Right forelimb (tissue), 1 donor: ENCODE measurements at places on chromosomes 4 and X.
A peak's percentile ranks its signal among the peaks of the same experiment; 100 is the strongest.

GRCh38 chr4:89336818-89337420 is 29.3 kb upstream of the GPRIN3 start:
- DNase-seq, result no peak

DNA sequence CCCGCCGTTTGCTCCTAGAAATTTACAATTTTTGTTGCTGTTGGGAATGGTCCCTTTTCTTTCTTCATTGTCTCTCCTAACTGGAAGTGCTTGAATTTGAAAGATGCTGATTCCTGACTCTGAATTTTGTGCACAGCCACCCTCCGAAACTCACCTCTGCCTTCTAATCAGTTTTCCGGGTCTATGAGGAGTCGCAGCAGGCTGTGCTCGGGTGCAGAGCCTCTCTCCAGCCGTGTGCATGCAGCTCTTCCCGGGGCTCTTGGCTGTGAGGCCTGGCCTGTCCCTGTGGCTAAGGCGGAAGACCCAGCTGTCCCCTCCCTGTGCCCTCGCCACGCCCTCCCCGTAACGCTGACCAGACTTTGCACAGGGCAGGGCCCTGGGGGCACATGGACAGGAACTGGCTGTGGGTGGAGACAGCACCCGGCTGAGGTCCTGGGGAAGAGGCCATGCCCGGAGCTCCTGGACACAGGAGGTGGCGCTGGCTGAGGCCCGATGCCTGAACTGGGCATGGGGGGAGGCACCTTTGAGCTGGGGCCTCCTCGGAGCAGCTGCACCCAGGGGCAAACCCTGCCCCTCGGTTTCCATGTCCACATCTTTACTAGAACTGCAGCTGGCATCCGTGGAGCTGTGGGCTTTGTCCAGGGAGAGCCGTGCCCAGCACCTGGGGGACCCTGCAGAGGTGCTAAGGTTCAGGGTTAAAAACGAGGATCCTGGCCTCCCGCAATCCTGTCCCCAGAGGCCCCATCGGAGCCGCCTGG is 32.6 kb upstream of the SPON2 start:
- DNase-seq, result no peak

DNA sequence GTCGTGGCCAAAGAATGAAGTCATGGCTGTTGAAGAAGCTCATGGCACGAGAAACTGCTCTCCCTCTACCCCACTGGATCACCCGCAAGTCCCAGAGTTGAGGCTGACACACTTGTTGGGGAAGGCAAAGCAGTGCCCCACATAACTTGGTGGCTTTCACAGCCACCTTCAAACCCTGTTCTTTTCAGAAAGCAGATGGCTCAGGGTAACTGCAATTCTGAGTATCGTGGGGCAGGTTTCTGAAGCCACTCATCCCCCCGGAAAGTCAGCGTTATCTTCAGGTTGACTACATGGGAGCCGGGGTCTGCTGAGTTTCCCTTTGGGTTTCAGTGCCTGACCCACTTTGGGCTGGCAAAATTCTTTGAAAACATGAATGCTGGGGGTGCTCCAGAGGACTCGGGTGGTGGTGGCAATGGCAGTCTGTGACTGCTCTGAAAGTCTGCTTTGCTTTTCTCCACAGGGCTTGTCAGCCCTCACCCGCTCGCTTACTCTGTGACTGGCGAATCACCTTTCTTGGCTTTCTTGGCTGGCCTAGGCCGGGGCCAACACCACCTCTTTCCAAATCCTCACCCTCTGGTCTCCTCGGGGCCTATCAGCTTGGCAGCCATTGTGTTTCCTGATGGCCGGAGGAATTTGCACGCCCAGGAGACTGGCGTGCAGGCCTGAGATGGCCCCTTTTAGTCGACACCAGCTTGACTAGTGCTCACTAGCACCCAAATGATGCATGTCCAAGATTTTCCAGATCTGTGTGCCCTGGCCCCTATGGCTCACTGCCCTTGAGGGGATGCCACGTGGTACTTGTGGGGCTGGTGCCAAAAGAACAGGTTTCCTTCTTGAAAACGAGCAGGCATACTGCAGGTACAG is 7.3 kb downstream of the PPP1R3F start:
- DNase-seq, result no peak

DNA sequence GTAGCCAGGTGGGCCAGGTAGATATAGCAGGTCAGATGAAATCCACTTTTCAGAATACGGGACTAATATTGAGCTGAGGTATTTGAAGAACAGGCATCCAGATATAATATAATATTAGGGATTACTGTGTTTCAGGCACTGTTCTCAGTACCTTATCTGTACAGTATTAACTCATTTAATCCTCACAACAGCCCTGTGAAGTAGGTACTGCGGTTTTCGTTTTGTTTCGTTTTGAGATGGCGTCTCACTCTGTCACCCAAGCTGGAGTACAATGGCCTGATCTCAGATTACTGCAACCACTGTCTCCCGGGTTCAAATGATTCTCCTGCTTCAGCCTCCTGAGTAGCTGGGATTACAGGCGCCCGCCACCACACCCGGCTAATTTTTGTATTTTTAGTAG is 129.6 kb downstream of the IL1RAPL2 start:
- no peak for DNase-seq

- DNase-seq, result no peak
Measured at GRCh38 chrX:117973110-117973807, 143.4 kb downstream of the KLHL13 start.

- DNase-seq, result no peak
Measured at GRCh38 chrX:133175605-133176004, 42.5 kb downstream of the TFDP3 start.

- DNase-seq, result no peak
Measured at GRCh38 chr4:118340109-118340508, 12.7 kb downstream of the PRSS12 start.

- DNase-seq, result no peak
Measured at GRCh38 chr4:82753238-82753637, 45.4 kb downstream of the SCD5 start.

GRCh38 chr4:158513256-158513655 is 8.4 kb upstream of the RXFP1 start:
- no peak for DNase-seq

GRCh38 chr4:117577686-117578311 is 456.5 kb upstream of the NDST3 start:
- DNase-seq, result no peak

- no peak for DNase-seq
Measured at GRCh38 chrX:13090027-13090338, 45.6 kb upstream of the FAM9C start.

DNA sequence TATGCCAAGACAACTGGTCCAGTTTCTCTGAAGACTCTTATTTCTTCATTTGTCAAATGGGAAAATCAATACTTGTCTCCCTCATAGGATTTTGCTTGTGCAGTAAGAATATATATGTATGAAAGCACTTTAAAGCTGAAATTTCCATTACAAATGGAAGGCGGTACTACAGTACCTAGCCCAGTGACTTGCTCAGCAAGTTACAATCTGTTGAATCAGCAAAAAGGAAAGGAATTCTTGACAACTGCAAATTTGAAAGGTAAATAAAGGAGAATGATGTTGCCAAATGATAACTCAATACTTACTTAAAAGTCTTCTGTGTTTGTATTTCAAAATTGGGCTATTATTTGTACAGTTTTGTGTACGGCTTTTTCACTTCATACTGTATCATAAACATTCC is 71.1 kb downstream of the PKD2 start:
- no peak for DNase-seq

DNA sequence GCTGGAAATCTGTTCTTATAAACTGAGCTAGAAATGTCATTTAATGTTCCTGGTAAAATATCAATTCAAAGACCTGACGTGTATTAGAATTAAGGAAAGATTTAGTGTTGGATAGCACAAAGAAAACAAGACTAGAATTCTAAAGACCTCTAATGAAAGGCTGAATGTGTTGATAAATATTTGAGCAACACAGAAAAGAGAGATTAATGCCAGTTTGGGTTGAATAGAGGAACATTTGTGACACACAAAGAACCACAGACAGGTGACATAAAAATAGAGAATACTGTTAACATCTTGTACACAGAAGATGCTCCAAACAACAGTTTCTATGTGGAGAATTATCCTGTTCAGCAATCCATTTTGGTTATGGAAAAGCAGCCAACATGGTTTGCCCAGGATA is 222.1 kb upstream of the GALNT7 start:
- DNase-seq, result no peak

- peak; percentile 57 for DNase-seq
Measured at GRCh38 chrX:131288738-131289511, at the start of gene IGSF1. TSS of gene IGSF1 (minus strand) at chrX:131289306. CDS start at chrX:131286674, 2,632 bp downstream.

DNA sequence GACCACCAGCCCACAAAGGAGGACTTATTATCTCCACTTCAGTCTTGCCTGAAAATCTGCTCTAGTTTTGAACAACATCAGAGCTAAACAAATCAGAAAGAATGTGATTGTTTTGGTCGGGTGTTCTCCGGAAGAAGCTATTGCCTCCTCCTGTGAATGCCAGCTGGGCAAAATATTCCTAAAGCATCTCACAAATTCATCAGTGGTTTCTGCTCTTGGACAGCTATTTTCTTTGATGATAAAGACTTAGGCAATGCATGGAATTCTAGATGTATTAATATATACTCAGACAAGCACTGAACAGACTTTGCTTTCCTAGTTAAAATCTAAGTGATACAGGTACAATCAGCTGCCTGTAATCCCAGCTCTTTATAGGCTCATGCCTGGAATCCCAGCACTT is 71.8 kb downstream of the ASMT start:
- DNase-seq, result no peak

GRCh38 chr4:81052119-81053068 is 21.9 kb downstream of the BMP3 start:
- DNase-seq, result peak; percentile 77

GRCh38 chr4:60404027-60404426 is 796.1 kb upstream of the ADGRL3 start:
- DNase-seq, result no peak

- DNase-seq, result no peak
Measured at GRCh38 chr4:176277162-176277904, 8.3 kb upstream of the ASB5 start.

GRCh38 chrX:17685026-17685425 is 52.3 kb upstream of the SCML1 start:
- no peak for DNase-seq

- DNase-seq, result no peak
Measured at GRCh38 chrX:139738581-139738980, 30.6 kb upstream of the MCF2 start.

GRCh38 chr4:95170176-95170575 is 378.6 kb downstream of the UNC5C start:
- DNase-seq, result no peak

GRCh38 chr4:26162101-26162500 is 158.7 kb upstream of the RBPJ start:
- DNase-seq, result peak; percentile 22

- no peak for DNase-seq
Measured at GRCh38 chr4:185039508-185040273, 21.4 kb downstream of the HELT start.

- no peak for DNase-seq
Measured at GRCh38 chr4:111018216-111018615, 395.3 kb upstream of the PITX2 start.

DNA sequence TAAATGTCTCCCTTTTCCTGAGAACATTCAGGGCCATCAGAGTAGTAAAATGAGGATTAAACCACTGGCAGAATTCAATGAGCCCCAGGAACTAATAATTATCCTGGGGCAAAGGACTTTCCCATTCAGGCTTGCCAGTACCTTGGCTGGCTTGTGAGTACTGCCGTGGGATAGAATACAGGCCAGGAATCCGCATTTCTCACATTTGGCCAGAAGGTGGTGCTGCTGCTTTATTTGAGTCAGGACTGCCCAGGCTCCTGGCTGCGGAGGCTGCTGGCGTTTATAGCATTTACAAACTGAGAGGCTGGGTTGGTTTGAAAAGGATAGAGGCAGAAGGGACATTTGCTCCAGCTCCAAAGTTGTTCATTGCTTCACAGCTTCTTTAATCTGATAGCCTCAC is 91.4 kb downstream of the RTL9 start:
- DNase-seq, result peak; percentile 78

DNA sequence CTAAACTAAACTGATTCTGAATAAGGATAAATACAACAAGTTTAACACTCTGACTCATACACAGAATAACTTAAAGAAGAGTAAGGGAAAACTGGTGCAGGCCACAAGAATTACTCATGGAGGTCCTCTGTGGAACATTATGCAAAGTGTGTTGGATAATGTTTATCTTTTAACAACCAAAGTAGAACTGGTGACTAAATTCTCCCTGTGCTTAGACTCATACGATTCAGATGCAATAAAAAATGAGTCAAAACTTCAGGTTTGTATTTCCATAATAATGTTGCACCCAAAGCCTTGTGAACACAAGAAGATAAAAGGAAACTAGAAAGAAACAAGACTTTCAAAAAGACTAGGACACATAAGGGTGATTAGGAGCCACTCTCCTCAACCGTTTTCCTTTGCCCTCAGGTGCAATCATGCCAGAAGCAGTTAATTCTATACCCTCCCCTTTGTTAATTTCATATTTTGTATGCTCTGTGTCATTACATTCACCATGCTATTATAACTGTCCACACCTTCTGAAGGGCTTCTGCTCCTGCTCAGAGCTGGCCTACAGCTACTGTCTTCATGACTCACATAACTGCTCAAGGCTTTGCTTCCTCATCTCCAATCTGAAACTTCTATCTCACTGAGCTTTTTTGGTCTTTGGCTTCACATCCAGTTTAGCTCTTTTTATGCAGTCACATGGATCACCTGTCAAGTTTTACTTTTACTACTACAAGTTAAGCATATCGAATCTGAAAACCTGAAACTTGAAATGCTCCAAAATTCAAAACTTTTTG is 60.2 kb downstream of the KCNIP4 start:
- no peak for DNase-seq

DNA sequence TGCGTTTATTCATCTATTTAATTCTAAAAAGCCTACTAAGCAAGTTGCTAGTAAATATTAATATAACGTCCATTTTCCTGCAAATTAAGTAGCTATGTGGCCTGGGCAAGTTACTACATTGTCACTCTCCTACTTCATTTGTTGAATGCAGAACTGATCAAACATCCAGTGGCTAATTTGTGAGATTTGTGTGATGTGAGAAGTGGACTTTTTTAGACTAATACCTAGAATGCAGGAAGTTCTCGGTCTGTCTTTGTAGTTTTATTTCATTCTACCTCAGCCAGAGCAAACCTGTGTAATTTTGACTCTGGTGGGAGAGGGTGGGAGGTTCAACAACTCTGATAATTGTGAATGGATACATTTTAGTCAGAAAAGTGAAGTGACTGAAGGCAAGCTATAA is 840 bp downstream of the GUF1 start:
- DNase-seq, result no peak

GRCh38 chr4:88286897-88287296 is 2.5 kb upstream of the PPM1K start:
- no peak for DNase-seq

- no peak for DNase-seq
Measured at GRCh38 chr4:36638273-36638811, 356.9 kb downstream of the DTHD1 start.
